T1000 (cell line): ENCODE measurements at places on chromosomes 5 and 9.

DNA sequence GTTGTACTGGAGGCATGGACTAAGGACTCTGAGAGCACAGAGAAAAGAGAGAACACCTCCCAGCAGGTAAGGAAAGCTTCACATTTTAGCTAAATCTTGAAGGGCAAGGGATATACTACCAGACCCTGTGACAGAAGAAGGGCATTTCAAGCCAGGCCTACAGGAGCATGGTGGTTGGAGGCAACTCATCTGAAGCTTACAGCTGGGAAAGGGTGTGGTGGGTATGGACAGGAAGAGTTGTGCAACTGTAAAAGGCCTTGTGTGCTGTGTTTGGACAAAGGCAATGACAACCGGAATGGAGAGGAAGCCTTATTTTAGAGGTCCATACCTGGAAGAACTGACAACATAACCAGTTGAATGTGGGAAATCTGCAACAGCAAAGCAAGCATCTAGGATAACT, 31.2 kb downstream of the NIPSNAP3B start:
- DNase-seq: no peak

GRCh38 chr5:150166650-150167511, at the start of gene CDX1:
Gene CDX1 (plus strand): TSS chr5:150166778. CDS start chr5:150166877, 99 bp downstream.
- no peak for DNase-seq

- DNase-seq: no peak
Observed at GRCh38 chr9:126947529-126947928, 32.9 kb downstream of the RALGPS1 start.

- no peak for DNase-seq
Observed at GRCh38 chr5:30131-30530, 61.8 kb upstream of the PLEKHG4B start.

DNA sequence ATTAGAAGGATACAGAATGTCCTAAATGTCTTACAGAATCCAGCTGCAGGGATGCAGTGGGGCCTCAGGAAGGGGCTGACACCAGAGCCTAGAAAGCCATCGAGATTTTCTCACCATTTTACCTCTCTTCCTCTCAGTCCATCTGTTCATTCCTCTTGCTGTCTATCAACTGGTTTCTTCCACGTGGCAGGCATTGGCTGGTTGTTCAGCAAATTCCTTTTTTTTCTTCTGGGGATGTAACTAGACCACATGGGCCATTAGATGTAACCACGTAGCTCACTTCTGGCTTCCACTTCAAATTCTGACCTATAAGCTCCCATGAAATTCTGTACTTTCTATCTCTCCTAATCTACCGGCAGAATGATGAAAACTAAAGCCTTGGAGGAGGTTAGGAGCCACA, 93.6 kb upstream of the MTAP start:
- DNase-seq: no peak

GRCh38 chr9:106032978-106033377, 338.6 kb downstream of the TMEM38B start:
- no peak for DNase-seq

DNA sequence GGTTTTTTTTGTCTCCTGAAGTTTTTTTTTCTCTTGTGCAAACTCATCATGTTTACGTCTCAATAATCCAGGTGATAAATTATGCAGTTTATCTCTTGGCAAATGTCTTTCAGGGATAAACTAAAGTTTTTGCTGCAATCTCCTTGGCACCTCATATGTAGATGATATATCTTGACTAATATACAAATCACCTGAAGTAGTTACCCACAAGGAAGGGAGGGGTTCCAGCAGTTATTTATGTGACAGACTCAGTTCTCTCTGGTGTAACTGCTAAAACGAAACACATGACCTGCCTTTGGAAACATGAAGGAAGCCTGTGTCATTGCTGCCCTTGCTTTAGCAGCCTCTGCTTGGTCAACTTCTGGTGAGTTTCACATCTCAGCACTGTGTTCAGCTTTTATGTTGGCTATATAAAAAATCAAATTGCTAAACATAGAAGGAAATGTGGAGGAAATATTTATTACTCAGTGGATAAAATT, 39.3 kb upstream of the KIAA1958 start:
- no peak for DNase-seq

DNA sequence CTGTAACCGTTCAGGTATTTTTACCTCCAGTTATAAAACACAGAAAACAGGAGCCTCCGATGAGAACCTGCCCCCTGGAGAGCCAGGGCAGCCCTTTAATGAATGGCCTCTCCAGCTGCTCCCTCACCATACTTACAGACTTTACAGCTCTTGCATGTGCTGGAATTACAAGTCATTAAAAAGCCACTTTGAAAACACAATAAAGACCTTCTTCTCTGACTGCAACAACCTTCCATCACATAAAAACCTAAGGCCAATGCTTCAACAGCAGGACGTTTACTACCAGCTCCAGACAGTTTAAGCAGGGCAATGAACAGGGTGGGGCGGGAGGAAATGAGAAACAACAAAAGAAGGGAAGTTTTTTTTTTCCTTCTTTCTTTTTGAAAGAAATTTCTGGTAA, 213.8 kb downstream of the MLLT3 start:
- DNase-seq: no peak
